Esophagus muscularis mucosa (tissue), 4 donors: ENCODE measurements at places on chromosomes 11 and 22. TPM values are rescaled to one million over a fixed set of nuclear protein-coding genes. Genes with fewer than 3 reads are reported as not detected.

DNA sequence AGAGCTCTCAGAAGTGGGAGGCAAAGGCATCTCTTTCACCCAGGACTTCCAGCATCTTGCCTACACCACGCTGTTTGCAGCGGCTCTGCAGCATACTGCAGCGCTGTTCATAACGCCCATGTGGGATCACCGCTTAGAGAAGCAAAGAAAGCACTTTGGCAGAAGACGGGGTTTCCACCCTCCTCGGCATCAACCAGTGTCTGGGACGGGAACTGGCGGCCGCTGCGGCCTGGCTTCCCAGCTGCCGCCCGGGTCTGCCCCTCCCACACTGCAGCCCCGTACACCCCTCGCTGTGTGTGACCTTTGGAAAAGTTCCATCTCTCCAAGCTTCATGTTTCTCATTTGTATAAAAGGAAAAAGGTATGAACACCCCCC is 545 bp upstream of the TIRAP start:
- H3K27me3 ChIP-seq = no peaks in the 10 kb centered on the region
- peak overlapping the region; percentile 98 for H3K27ac ChIP-seq
- H3K4me1 ChIP-seq = peaks cover 32% of the 10 kb centered on the region
- peak overlapping the region; percentile 86 for H3K4me3 ChIP-seq

- no peak overlapping the region for H3K27ac ChIP-seq
- no peak overlapping the region for H3K4me3 ChIP-seq
- H3K27me3 ChIP-seq = no peaks in the 10 kb centered on the region
- H3K36me3 ChIP-seq = no peaks in the 10 kb centered on the region
- H3K4me1 ChIP-seq = no peaks in the 10 kb centered on the region
These were observed 44.1 kb upstream of the GDPD4 start for GRCh38 chr11:77345621-77346020.

The GSTT2 gene
- 1.5 TPM for total RNA-seq

The GAL gene
- total RNA-seq = not detected

The TEX12 gene
- 4.2 TPM for total RNA-seq
